T-helper 22 cell (primary cell): ENCODE measurements at places on chromosomes 5 and 9.

DNA sequence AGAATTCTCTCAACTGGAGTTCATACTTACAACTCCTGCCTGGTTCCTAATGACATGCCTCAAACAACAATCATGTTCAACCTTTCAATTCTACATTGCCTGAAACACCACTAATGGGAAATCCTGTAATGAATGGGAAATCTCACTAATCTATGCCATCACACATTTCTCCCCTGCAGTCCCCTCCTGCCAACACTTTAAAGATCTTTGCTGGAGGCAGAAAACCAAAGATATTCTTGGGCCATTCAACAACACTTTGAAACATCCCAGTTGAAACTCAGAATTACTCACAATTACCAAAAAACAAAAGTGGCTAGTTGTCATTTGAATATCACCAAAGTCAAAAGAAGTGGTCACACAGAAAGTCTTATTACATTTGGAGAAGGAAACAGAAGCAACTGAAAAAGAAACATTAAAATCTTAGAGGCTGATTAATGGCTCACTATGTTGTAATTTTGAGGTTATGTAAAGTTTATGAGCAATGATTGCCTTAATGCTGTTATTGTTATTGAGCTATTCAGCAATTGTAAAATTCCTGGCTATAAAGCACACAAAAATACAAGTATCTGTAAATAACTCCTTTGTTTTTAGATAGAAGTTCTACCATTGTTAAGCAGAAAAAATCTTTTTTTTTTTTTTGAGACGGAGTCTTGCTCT lies 313.4 kb upstream of the SLC30A5 start:
- DNase-seq: no peak

GRCh38 chr9:132671620-132672412 lies 1.6 kb downstream of the GTF3C4 start:
- no peak for DNase-seq

DNA sequence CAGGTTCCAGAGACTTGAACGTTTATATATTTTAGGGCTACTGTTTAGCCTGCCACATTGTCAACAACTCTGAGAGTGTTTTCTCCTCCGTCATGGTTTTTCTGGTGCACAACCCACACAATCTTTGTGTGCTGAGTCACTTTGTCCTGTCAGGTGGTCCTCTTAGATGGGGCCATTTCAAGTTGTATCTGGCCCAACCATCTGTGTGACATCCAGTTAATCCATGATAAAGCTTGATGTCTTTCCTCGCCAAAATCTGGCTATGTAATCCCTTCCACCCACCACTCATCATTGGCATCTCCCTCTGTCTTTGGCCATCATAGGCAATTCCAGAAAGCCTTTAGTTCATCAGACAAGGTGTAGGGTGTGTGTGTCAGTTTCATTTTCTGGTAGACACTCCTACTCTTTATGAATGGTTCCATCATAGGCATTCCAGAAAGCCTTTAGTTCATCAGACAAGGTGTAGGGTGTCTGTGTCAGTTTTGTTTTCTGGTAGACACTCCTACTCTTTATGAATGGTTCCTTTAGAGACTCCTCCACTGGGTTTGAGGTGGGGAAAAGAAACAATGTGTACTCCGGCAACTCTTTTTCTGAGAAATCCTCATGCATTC lies 282.0 kb upstream of the ACTBL2 start:
- no peak for DNase-seq

DNA sequence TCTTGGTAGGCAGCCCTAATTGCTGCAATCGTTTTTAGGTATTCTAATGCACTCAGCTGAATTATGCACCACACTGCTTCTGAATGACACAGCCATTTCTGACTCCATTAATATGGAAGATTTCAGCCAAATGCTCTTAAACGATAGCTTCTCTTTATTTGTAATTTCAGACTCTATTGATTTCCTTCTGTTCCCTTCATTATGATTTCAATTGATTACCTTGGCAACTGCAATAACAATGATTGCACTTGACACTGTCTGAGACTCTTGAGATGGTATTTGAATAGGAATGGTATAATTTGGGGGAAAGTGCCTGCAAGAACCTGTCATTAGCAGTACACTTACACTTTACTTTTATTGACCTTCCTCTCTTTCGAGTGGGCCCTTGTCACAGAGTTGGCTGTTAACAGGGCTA lies 296.1 kb upstream of the DMAC1 start:
- DNase-seq: no peak

GRCh38 chr5:14838396-14839319 lies 32.9 kb downstream of the ANKH start:
- DNase-seq: no peak

GRCh38 chr5:82885627-82886389 lies 191.4 kb downstream of the TMEM167A start:
- no peak for DNase-seq

GRCh38 chr9:84667571-84668195 lies 1.8 kb upstream of the NTRK2 start:
- no peak for DNase-seq

DNA sequence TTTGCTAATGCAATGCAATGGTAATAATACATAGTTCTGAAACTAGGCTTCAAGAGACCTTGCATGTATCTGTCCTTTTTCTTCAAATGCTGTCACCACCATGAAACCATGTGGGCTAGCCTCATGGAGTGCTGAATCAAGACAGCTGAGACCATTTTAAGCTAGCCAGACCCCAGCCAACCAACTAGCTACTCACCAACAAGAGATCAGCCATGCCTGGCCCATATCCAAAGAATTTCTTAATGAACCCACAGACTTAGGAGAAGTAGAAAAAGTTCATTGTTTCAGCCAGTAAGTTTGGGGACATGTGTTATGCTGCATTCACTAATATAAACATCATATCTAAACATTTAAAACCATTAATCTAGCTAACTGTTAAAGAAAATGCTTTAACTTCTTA lies 139.8 kb upstream of the EDIL3 start:
- no peak for DNase-seq

DNA sequence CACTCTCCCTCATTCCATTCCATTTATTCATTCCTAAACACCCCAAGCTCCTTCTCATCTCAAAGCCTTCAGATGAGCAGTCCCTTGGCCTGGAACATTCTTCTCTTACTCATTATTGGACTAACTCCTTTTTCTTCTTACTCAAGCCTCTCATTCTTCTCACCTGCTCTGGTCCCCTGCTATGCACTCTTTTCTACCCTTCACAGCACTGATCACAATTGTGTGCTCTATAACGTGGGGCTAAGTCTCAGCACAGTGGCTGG lies 212.4 kb downstream of the MAPKAP1 start:
- DNase-seq: no peak

- no peak for DNase-seq
These were observed 36.0 kb upstream of the FUBP3 start for GRCh38 chr9:130543368-130543767.

GRCh38 chr9:27386571-27387091 lies 89.7 kb upstream of the EQTN start:
- DNase-seq: no peak

DNA sequence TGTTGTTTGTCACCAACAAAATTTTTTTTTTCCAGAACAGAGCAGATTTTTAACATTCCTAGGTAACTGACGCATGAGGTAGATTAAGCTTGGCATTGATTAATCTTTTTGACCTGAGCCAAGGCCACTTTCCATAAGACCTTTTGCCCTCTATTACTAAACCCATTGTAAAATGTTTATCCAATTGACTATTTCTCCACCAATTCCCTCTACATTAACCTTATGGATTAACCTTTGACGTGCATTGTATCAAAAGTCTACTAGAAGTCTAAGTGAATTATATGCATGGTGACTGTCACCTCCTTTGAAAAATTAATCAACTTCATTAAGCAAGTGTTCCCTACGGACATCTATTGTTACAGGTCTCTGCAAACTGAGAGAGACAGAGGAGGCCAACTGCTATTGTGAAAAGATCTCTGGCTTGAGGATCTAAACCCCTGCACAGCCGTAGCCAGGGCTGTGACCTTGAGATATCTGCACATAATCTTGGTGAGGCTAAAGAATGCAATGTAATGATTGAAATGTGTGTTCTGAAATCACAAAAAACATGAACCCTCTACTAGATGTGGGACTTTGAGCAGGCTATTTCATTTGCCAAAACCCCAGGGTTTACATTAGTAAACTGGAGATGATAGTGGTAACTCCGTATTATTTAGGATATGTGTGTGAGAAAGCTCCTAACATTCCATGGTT lies 632.2 kb downstream of the TLR4 start:
- DNase-seq: no peak

DNA sequence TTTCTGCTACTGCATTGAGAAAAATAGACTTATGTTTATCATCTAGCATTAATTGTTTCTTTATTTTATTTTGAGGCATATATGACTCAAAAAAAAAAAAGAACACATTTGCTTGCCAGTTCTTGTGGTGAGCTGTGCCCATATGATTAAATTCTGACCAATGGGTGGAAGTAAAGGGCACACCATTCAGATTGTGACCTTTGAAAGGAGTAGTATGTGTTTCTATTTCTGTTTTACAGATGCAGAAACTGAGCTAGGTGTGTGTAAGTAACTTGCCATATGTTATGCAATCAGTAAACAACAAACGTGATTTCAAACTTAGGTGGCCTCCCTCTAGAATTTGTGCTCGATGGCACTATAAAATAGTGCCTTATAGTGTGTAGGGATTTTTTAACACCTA lies 368.1 kb upstream of the EDIL3 start:
- no peak for DNase-seq

DNA sequence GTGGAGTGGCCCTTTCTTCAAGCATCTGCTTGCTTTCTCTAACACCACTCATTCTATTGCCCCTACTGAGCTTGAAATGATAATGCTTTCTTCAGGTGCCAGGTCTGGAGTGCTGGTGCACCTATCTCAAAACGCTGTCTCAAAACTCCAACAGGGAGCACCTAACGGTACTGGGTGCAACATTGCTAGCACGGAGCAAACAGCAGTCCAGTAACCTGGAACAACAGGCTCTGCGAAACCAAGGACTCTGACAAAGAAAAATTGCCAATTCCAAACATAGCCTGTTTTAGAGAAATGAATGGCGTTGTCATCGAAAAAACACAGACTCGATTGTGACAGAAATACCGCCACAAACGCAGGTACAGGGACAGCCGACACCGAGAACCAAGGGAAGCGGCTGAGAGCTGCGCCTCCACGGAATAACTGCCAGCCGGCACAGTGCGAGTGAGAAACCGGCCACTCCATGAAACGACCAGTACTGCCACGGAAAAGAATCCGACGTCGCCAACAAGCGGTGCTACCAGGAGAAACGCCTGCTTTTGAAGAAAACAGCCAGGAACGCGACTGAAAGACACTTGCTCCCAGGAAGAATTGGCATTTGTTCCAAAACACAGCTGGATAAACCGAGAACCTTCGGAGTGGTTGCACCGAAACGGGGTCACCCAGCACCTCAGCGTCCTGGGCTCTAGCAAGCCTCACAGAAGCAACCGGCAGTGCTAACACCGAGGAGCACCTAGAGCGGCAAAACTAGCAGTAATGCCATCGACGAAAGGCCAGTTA lies 3.1 kb downstream of the ANXA2R start:
- no peak for DNase-seq
